Hypothalamus (tissue), 51 donors: ENCODE measurements at places on chromosomes 7 and 10.

GRCh38 chr10:15141136-15142054 is 27.1 kb downstream of the NMT2 start:
- no peak for DNase-seq

DNA sequence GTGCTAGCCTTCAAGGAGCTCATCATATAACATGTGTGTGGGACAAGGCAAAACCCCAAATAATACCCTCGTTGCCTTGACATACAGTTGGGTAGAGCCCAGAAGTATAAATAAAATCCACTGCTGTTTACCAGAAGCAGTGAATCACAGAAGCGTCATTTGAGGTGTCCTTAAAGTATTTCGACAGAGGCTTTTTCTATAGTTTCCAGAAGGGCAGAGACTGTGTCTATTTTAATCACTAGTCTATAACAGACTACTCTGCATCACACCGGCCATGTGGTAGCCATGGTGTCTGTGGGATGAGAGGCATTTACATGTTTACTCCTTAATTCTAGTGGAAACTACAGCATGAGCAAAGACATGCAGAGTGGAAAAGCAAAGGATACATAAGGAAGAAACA is 131.3 kb downstream of the CTTNBP2 start:
- DNase-seq = no peak

GRCh38 chr10:98149858-98150257 is 15.4 kb downstream of the R3HCC1L start:
- DNase-seq = no peak

DNA sequence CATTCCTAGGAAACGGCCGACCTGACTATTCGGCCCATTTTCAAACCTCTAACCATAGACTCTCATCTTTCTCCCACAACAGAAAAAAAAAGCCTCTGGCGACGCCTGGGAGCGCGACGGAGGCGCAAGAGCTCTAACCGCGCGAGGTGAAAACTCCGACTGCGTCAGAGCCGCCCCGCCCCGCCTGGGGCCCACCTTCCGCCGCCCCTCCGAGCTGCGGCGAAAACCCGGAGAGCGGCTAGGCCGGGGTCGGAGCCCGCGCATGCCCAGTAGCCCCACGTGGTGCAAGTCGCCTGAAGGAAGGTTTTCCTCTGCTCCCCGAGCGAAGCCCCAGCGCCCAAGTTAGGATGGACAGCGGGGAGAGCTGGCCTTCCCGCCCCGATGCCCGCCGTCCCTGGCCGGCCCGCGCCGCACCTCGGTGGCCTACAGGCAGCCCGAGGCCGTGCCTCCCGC is 683 bp upstream of the SGMS1 start:
- peak; percentile 79 for DNase-seq

GRCh38 chr7:159078193-159078910 is 66.3 kb downstream of the VIPR2 start:
- no peak for DNase-seq

GRCh38 chr7:30159698-30160143 is 24.9 kb downstream of the MTURN start:
- no peak for DNase-seq

GRCh38 chr7:132257253-132257652 is 319.0 kb downstream of the PLXNA4 start:
- no peak for DNase-seq

GRCh38 chr10:60050366-60050765 is 144.0 kb upstream of the CCDC6 start:
- DNase-seq = no peak

DNA sequence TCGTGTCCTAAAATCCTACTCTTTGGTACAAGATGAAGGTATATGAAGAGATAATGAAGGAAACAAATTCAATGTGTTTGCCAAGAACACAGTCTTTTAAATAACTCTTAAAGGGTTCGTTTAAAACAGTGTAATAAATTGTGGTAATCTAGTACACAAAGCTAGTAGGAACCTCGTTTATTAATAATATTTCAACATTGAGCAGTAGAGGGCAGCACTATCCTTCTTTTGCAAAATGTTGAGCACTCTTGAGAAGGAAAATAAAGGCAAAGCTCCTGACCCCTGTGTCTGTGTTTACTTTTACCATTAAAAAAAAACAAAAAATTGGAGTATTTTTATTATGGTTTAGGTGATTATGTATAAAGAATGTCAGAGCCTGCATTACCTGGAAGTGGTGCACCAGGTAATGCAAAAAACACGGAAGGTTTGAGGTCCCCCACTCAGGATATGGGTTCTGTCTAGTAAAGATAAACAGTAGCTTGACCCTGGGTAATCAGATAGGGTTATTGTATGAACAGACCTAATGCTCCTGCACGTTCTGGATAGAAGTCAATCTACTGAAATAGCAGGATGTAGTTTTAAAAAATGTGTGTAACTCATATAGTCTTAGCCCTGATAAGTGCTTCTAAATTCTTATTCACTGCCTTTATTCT is 5.7 kb upstream of the GOT1 start:
- no peak for DNase-seq

GRCh38 chr7:40983111-40983510 is 719.8 kb downstream of the INHBA start:
- no peak for DNase-seq

GRCh38 chr7:106721816-106722785 is 61.1 kb upstream of the CCDC71L start:
- no peak for DNase-seq

- no peak for DNase-seq
These were observed 44.8 kb upstream of the EMX2 start for GRCh38 chr10:117497736-117498135.

DNA sequence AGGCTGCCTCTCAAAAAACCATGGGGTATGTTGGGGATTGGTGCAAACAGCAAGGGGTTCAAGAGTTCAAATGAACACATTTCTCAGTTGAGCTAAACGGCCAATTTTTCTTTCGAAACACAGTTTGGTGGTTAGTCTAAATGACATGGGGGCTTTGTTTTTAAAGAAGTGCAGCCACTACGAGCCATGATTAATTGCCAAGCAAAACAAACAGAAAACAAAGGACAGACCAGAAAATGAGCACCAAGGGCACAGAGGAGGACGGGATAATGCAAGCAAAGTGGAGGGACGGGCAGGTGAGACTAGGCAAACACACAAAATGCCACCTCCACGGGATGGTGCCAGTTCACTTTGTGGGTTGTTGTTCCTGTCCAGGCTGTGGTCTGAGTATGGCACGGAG is 64.5 kb upstream of the PDLIM1 start:
- DNase-seq = no peak

GRCh38 chr7:69657331-69657730 is 59.1 kb downstream of the AUTS2 start:
- DNase-seq = no peak

DNA sequence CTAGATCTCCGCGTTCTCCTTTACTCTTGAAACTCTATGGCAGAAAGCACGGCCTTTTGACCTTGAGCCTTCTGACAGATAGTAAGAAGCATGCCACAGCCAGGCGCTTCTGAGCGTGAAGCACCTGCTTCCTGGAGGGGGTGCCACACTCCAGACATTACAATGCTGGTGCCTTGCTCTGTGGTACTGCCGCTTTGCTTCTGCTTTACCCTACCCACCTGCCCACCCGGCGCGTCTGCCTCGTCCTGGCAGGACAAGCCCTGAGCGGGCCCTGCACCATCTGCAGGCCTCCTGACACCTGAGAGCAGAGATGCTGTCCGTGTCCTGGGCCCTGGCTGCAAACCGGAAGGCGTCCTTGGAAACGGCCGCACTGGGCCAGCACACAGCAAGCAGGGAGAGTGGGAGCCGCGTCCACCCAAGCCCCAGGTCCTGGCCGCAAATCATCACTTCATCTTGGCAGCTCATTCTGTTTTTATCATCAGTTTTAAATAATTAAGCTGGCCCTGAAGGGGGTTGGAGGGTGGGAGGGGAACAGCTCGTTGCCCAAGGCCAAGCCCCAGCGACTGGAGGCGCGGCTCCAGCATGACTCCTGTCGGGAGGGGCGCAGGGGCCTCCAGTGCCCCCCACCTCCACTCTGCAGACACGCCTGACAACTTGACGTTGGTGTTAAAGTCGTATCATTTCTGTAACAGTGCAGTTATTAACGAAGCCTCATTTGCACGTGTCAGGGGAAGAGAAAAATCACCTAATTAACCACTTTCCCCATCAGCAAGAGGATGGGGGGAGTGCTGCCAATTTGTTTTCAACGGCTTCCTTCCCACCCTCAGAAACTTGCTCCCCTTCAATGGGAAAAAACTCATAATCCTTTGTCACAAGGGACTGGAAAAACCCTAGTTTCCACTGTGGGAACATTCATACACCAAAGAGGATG is 132.2 kb downstream of the MAD1L1 start:
- no peak for DNase-seq

DNA sequence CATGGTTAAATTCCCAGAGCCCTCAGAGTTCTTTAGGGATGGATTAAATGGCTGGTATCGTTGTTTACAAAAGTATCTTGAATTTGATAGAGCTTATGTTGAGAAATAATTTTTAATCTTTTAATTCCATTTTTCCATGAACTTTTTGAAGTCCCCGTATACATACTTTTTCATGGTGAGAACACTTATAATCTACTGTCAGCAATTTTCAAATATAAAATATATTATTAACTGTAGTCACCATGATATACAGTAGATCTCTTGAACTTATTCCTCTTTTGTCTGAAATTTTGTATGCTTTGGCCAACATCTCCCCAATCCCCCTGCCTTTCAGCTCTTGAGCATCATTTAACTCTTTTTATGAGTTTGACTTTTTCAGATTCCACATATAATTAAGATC is 9.4 kb downstream of the EFCAB10 start:
- no peak for DNase-seq

DNA sequence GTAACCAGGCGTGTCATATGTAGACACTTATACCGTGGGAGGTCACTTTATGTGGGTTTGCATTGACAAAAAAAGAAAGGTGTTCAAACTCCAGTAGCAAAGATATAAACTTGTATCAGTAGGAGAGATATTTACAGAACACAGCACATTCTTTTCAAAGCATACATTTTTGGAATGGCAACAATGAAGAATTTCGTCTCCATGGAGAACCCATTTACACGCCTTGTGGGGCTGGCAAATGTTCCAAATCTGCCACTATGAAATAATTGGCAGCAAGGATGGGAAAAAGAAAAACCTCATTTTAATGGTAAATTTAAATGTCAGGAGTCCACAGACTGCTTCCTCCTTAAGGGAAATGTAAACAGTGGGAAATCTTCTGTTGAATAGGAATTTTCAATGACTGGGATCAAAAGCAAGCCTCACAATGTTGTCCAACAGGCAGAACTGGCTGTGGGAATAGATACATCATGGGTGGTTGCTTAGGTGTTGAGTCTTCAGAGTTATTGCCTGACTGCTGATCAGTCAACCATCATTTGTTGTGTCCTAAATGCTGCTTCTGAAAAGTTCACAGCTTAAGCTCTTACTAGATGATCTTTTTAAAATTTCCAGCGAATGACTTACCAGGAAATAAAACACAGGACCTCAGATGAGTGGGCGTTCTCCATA is 256.6 kb upstream of the SEMA3C start:
- no peak for DNase-seq

DNA sequence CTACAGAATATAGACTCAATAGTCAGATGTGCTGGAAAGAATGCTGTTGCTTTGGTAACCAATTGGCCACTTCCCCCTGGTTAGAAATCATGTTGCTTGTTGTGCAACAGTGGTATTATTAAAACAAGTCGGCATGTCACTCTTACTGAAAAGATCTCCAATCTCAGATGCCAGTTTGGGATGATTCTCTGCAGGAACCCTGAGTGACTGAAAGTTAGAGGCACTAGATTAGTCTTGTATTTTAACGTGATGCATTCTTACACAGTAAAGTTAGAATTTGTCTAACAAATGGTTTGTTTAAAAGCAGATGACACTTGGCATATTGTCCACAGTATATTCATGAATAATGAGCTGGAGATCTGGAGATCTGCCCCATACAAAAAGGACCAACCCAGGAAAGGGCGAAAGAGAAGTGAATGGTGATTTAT is 287.6 kb downstream of the TWIST1 start:
- no peak for DNase-seq

- DNase-seq = no peak
These were observed 13.8 kb downstream of the MXI1 start for GRCh38 chr10:110221044-110221720.

DNA sequence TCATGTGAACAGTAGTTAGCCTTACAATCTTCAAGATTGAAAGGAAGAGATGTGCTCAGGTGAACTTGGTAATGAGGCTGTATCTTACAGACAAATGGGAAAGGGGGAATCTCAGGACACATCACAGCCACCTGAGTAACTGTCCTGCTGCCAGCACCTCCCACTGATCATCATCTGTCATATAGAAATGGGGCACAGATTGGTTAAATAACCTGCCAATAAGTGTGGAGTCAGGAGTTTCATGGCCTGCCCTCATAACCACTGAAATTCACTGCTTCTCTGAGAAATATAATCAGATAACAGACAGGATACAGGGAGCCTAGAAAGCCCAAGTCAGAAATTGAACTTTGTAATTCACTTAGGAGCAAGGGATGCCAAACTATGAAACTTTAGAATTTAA is 64.9 kb upstream of the TAS2R16 start:
- no peak for DNase-seq

DNA sequence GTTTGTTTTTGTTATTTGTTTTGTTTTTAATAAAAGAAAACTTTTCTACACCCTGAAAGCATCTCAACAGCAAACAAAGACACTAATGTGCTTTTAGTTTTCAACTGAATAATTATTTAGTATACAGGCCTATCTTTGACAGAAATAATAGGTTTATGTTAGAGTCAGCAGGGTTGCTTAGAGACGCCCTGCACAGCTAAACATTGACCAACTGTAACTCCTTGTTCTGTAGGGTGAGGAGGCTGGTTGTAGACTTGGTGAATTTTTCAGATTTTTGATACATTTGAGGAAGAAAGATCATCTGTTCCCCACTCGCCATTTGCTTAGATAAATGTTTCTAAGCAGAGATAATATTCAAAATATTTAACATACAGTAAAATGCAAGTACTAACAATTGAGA is 103.1 kb downstream of the CALCR start:
- no peak for DNase-seq

GRCh38 chr7:132930881-132931280 is 151.0 kb downstream of the CHCHD3 start:
- DNase-seq = no peak

DNA sequence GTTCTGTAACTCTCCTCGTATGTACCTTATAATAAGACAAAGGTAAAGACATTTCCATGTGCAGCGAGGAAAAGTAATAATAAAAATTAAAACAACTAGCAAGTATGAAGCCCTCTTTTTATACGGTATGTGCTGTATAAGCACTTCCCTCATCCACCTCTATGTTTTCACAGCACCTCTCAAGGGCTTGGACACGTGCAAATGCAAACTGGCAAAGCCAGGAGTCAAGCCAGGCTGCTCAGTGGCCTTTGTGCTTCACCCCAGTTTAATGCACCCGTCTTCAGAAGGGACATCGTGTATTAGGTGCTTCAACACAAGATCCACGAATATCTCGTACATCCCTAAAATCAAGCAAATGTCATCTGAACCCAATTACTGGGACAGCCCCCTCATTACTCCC is 1.3 kb upstream of the DGKI start:
- DNase-seq = no peak
